ENCODE measurements at places on chromosomes 16 and 17. TPM values are rescaled to one million over a fixed set of nuclear protein-coding genes. Genes with fewer than 3 reads are reported as not detected.

DNA sequence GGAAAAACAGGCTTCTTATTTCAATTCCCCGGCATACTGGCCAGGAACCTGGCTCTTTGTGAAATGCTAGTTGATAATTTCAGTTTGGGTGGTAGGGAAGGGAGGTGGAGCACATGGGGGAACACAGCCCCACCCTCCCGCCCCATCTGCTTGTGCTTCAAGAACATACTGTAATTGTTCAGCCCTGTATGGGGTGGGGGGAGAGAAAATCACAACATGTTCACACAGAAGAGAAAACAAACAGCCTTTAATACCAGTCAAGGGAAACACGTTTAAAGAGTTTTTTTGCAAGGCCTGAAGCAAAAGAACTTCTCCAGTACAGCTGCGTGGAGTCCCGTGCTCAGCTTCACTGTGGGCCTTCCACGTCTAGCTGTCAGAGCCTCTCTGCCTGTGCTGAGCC is 59.7 kb downstream of the SHISA6 start:
- DNase-seq: no peak

DNA sequence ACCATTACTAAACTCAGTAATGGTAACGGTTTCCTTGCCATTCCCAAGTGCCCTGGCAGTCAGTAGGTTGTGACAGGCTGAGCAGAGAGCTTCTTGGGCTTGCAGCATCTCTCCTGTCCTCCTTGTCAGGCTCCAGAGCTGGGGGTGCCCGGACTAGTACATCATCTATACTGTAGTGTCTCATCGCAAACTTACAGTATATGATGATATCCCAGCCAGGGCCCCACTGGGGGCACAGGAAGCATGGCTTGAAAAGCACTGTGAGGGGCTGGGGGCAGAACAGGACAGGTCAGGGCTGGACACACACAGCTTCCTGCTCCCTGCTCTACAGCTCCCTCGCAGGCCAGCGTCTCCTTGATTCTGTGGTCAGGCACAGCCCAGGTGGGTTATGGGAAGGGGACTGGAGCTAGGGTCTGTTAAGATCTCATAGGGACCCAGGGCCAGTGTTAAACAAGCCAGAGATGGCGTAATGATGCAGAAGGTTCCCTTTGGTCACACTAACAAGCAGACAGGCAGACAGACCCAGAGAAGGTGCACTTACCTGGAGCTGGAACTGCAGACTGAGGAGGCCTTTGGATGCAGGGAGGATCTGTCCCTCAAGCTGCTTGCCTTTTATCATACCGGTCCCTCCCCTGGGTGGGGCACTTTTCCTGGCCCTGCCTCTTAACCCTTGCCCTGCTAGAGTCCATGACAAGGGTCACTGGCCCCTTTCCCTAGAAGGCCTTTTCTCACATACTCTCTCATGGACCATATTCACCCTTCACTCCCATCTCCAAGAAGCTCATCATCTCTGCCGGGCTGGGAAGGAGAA is 6.8 kb downstream of the ERAL1 start:
- DNase-seq: no peak

- DNase-seq: no peak
These were observed 158.1 kb downstream of the ZNF423 start for GRCh38 chr16:49697631-49698452.

- DNase-seq: no peak
These were observed 32.6 kb upstream of the ARL6IP1 start for GRCh38 chr16:18833707-18834505.

GRCh38 chr17:60747069-60747808 is 69.6 kb downstream of the BCAS3 start:
- DNase-seq: no peak

GRCh38 chr17:39716073-39716818 is 14.1 kb downstream of the MIEN1 start:
- no peak for DNase-seq

GRCh38 chr16:85724936-85725335 is 26.0 kb downstream of the C16orf74 start:
- DNase-seq: no peak

DNA sequence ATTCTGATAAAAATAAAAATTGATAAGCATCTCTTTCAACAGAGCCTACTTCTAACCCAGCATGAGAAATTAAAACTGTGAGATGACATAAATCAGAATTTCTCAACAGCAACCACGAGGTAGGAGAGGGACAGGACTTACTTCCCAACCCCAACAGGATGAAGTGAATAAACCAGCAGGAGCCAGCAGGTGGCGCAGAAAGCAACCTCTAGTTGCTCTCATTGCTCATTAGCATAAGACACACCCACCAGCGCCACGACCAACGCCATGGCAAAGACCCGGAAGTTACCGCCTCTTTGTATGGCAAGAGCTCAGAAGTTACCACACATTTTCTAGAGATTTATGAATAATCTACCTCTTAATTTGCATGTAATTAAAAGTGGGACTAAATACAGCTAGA is 189.4 kb upstream of the CDH8 start:
- DNase-seq: no peak

DNA sequence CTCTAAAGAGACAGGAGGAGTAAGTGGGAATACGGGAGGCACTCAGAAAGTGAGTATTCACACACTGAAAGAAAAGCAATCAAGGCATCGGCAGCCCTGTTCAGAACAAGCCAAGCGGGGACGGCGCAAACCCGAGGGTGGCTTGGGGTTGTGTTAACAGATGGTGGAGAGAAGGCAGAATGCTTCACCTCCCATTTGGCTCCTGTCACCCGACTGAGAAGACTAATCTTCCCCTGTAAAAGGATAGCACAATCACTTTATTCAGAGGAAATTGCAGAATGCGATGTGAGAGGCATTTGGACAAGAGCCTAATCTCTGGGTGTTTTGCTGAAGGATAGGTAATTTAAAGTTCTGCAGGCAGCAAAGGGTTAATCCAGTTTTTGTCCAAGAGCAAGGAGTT is 119.3 kb upstream of the WSCD1 start:
- DNase-seq: no peak

GRCh38 chr17:75878174-75878998 is at the start of gene TRIM47:
TRIM47 (minus strand) TSS chr17:75878581; CDS start chr17:75878548, 33 bp downstream.
- DNase-seq: no peak

DNA sequence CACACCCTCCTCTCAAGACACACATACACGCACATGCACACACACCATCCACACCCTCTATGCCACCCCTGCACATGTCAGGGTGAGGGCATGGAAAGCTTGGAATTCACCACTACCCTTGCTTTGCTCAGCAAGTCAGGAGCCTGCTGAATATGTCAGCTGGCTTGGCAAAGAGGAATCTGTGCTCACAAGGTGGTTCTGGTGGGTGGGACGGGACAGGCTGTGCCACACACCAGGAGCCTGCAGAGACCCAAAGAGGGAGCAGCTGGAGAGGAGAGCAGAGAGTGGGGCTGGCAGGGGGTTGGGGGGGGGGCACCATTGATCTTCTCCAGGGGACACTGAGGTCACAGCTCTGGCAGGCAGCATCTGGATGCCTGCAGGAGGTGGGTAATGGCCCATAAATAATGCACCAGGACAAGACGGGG is 48.7 kb upstream of the NDRG4 start:
- DNase-seq: no peak

DNA sequence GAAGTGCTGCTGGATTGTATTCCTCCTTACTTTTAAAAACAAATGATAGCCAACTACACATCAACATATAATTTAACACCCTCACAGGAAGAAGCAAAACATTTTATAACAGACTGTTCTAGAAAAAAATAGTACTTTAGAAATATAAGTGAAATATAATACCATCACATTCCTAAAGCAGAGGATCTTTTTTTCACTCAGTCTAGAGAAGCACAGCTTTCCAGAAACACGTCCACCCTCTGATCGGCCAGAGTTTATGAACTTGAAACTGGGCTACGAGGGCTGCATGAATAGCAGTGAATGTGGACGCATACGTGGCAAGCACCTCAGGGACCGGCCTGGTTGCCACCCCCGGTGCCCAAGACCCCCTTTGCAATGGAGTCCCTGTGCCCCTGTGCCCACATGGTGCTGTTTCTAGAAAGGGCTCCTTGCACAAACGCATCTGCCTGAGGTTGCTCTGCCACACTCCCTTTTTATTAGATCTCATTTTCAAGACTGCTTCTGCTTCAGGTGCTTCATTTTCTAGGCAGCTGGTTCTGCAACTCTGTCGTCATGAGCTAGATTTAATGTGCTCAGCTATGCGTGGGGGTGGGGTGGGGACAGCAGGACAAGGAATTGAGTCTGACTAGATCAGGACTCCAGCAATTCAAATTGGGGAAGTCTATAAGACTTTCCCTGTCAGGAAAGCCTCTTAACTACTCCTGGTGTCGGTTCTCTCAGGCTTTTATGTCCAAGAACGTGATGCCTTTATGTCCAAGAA is 29.1 kb upstream of the ERN1 start:
- no peak for DNase-seq

- no peak for DNase-seq
These were observed 65.3 kb downstream of the RMI2 start for GRCh38 chr16:11410376-11411058.

- DNase-seq: no peak
These were observed 39.2 kb upstream of the SLC12A3 start for GRCh38 chr16:56825826-56826225.

- no peak for DNase-seq
These were observed 94.6 kb downstream of the BANP start for GRCh38 chr16:88045820-88046303.

- no peak for DNase-seq
These were observed 107.9 kb upstream of the EEF2KMT start for GRCh38 chr16:5205361-5206040.

GRCh38 chr16:27974896-27975540 is 88.5 kb downstream of the GSG1L start:
- no peak for DNase-seq

DNA sequence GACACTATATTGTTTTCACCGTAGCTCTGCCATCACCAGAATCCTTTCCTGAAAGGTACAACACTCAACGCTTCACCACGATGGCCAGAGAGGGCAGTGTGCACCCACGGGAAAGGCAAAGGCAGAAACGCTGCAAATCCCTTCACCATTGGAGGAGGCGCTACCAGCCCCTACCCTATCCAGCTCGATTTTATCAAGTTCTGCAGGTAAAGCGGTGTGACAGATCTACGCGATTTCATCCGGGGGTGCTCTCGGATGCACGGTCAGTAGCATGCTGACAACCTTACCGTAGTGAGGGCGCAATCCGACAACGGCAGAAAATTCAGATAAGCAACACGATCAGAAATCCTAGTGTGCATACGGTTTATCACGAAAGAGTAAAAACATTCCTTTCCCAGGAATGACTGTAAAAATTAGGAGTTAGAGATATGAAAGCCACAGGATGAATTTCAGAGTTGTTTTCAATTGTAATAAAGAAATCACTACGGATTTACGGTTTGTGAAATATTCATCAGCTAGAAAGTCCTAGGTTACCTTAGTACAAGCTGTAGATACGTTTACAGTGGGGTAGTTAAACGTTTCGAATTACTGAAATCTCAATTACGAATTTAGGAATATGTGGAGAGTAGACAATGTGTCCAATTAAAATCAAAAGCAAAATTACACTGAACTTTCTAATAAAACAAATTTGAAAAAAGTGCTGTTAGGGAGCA is 1.8 kb downstream of the NETO2 start:
- peak; percentile 77 for DNase-seq

DNA sequence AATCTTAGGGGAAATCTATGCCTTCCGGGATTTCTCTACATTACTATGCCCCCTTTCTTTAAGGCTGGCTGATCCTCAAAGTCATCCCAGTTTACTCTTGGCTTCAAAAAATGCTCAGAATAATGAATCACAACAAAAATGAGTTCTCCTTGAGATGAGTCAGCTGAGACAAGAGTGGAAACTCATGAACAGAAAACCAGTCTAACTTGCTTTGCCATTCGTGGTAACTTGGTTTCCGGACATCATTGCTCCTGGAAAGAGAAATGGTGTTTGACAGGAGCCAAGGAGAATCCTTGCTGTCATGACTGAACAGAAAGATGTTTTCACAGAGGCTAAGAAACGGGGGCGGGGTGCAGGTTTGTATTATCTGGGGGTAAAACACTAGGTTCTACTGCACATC is 435.6 kb upstream of the DYNLRB2 start:
- DNase-seq: no peak

DNA sequence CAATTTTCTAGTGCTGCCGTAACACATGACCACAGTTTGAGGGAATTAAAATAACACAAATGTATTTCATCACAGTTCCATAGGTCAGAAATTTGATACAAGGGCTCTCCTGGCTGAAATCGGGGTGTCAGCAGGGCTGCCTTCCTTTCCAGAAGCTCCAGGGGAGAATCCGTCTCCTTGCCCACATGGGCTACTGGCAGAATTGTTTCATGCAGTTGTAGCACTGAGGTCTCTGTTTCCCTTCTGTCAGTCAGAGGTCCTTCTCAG is 20.5 kb downstream of the EIF4A3 start:
- DNase-seq: no peak

DNA sequence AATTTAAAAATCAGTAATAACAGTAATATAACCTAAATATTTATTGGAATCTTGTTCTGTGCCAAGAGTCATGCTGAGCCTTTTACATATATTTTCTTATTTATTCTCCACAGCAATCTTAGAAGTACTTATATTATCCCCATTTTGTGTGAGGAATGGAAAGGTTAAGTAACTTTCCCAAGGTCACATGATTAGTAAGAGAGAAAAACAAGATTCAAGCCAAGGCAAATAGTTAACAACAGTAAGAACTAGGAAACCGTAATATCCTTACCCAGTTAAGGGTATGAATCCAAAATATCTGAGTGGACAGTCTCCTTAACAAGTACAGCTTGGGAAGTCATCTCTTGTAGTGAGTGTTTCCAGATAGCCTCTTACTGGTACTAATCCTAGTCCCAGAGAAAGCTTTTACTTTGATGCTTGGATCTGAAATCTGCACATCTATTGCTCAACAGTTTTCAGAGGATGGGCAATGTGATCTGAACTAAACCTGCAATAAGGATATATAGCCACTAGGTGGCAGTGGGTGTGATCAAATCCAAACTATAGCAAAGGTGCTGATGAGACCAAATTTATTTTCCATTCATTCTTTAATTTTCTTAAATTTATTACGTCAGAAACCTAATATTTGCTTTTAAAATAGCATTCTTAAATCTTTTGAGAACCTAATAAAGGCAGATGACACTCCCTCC is 23.3 kb downstream of the SHISA6 start:
- no peak for DNase-seq

GRCh38 chr17:55093353-55093752 is 124.8 kb downstream of the STXBP4 start:
- DNase-seq: no peak

DNA sequence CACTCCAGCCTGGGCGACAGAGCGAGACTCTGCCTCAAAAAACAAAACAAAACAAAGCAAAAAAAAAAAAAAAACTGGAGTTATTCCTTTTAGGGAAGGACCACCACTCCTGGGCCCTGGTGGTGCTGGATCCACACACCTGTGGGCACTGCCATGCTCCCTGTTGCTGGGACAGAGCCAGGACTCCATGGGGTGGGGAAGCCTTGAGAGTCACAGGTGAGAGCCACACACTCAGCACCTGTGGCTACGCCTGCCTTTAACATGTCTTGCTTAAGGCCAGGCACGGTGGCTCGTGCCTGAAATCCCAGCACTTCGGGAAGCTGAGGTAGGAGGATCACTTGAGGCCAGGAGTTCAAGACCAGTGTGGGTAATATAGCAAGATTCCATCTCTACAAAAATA is 18.3 kb downstream of the PDIA2 start:
- DNase-seq: no peak

The SPN gene
- total RNA-seq: not detected

The CYGB gene
- total RNA-seq: 7.0 TPM

The CES3 gene
- total RNA-seq: not detected

The CACNA1G gene
- not detected for total RNA-seq

The MCRIP1 gene
- total RNA-seq: 148 TPM
